ENCODE measurements at places on chromosomes 1 and 21.

DNA sequence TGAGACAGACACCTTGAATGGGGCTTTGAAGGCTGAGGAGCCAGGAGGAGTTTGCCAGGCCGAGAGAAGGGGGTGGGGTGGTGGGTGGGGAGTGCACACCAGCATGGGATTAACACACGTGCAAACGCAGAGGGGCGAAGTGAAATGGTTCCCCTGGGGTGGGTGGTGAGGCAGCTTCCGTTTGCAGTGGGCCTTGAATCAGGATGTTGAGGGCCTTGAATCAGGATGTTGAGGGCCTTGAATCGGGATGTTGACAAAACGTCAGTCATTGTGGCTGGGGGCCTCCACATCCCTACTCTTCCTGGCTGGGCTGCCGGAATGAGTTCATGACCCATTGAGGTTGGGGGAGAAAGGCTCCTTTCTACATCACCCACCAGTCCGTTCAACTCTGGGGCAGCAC is 16.6 kb downstream of the LDLRAP1 start:
- no peaks in the 10 kb centered on the region for H3K27me3 ChIP-seq
- peak overlapping the region; percentile 70 for H3K27ac ChIP-seq
- H3K36me3 ChIP-seq = peaks cover 34% of the 10 kb centered on the region
- H3K4me3 ChIP-seq = no peak overlapping the region
- peaks cover 99% of the 10 kb centered on the region for H3K4me1 ChIP-seq

DNA sequence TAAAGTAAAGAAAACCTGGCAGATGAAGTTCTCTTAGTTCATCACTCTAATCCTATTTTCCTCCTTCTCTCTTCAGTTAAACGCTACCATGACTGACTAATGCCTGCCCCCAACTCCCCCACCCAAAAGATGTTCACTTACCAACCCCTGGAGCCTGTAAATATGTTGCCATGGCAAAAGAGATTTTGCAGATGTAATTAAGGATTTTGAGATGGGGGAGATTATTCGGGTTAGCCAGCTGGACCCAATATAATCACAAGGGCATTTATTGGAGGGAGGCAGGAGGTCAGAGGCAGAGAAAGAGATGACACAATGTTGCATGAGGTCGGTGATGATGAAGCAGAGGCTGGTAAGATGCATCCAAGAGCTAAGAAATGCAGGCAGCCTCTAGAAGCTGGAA is 69.3 kb upstream of the PPP2R5A start:
- no peaks in the 10 kb centered on the region for H3K27me3 ChIP-seq
- no peak for DNase-seq
- H3K4me1 ChIP-seq = no peaks in the 10 kb centered on the region
- H3K36me3 ChIP-seq = no peaks in the 10 kb centered on the region

- no peak overlapping the region for H3K4me3 ChIP-seq
- DNase-seq = no peak
These were observed 29.8 kb upstream of the NCAM2 start for GRCh38 chr21:20968391-20968790.

DNA sequence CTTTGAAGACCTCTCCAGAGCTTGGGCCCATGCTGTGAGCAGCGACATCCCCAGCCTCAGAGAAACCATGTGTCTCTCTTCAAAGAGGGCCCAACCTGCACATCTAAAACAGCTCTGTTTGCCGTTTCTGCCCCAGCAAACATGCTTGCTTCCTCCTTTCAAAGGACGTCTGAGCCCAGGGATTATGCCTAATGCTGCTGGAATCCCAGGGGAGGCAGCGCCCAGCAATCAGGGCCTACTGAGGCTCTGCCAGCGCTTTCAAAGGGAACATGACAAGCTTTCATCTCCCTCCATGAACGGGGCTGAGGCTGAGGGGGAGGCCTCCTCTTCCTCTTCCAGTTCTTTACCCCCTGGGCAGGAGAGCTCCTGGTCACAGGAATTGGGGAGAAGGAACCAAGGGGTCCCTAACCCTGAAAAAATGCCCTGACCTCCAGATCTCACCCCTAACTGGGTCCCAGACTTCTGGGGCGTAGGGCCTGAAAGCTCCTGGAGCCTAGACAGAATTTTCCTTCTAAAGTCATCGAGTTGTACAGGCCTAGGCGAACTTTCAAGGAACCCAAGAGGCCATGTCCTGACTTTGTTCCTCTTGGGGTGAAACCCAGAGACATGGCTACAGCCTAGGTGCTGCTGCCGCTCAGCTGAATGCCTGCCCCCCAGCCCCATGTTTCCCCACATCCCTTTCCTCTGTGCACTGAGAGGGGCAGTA is 13.4 kb upstream of the ASCL5 start:
- DNase-seq = no peak
- no peak overlapping the region for H3K27ac ChIP-seq
- no peaks in the 10 kb centered on the region for H3K4me1 ChIP-seq

DNA sequence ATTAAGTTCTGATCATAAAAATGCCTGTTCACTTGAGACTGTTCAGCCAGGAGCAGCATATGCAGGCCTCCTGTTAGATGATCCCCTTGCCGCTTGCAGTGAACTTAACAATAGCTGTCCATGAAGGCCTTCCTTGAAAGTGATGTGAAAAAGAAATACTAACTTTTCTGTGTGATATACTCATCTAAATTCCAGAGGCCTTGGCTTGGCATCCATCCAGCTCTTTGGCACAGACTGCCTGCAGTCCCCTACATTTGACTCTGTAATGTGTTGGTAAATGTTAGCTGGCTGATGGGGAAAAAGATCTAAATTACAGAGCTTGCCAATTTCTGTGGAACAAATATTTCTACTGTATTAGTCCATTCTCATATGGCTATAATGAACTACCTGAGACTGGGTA is 73.7 kb downstream of the KCNK2 start:
- DNase-seq = no peak
- no peaks in the 10 kb centered on the region for H3K36me3 ChIP-seq
- H3K27ac ChIP-seq = no peak overlapping the region
- H3K4me3 ChIP-seq = no peak overlapping the region

DNA sequence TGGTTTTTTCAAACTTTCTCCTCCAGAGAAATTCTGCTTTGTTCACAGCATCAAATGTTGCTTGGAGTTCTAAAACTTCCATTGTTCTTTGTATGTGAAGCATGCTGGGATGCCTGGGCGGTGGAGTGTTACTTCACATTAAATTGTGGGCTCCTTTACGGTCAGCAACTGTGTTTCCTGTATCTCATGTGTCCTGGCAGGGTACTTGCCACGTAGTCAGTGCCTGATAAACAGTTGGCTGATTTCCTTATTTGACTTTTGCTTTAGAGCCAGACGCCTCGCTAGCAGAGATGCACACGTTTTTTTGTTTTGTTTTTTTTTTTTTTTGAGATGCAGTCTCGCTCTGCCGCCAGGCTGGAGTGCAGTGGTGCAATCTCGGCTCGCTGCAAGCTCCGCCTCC is 96.7 kb downstream of the UCK2 start:
- H3K4me1 ChIP-seq = no peaks in the 10 kb centered on the region
- DNase-seq = no peak
- no peaks in the 10 kb centered on the region for H3K27me3 ChIP-seq

DNA sequence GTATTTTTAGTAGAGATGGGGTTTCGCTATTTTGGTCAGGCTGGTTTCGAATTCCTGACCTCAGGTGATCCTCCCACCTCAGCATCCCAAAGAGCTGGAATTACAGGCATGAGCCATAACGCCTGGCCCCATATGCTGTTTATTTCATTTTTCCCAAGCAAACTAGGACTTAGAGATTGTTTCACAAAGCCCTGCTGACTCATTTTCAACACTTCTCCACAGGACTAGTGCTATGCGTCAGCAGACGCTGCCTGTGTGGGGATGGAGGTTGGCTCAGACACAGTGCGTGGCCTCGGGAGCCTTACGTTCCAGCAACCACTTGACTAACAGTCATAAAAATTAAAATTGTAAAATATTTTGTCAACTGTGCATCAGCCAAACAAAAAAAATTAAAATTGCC is 22.7 kb downstream of the PKNOX1 start:
- no peaks in the 10 kb centered on the region for H3K4me1 ChIP-seq
- no peak for DNase-seq
- no peak overlapping the region for H3K27ac ChIP-seq
- no peaks in the 10 kb centered on the region for H3K27me3 ChIP-seq

GRCh38 chr1:50155541-50155940 is 46.8 kb downstream of the ELAVL4 start:
- H3K27me3 ChIP-seq = no peaks in the 10 kb centered on the region
- H3K36me3 ChIP-seq = no peaks in the 10 kb centered on the region
- no peak for DNase-seq
- no peaks in the 10 kb centered on the region for H3K4me1 ChIP-seq
- H3K4me3 ChIP-seq = no peak overlapping the region
- H3K27ac ChIP-seq = no peak overlapping the region

GRCh38 chr1:224733027-224733911 is 117.2 kb downstream of the CNIH3 start:
- no peaks in the 10 kb centered on the region for H3K36me3 ChIP-seq
- peaks cover 5% of the 10 kb centered on the region for H3K4me1 ChIP-seq
- H3K27me3 ChIP-seq = no peaks in the 10 kb centered on the region
- DNase-seq = no peak

DNA sequence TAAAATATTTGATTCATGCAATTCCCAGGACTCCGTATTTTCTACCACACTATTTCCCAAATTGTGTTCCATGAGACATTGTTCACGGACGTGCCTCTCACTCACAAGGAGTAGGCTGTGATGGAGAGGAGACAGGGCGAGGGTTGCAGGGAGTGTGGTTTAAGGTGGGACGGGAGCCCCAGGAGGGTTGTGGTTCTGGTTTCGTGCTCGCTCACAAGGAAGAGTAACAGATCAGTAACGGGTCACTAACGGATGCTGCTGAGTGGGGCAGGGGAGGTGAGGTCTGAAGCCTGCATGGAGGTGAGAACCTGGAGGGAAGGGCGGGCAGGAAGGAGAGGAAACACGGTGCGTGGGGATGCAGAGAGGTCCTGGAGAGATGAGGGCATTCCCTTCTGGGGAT is 28.8 kb downstream of the TFF3 start:
- DNase-seq = no peak
- no peak overlapping the region for H3K4me3 ChIP-seq
- no peaks in the 10 kb centered on the region for H3K27me3 ChIP-seq
- H3K36me3 ChIP-seq = peaks cover 67% of the 10 kb centered on the region
- H3K4me1 ChIP-seq = no peaks in the 10 kb centered on the region
- no peak overlapping the region for H3K27ac ChIP-seq

- no peak overlapping the region for H3K4me3 ChIP-seq
- H3K4me1 ChIP-seq = peaks cover 5% of the 10 kb centered on the region
- no peak overlapping the region for H3K27ac ChIP-seq
- no peak for DNase-seq
- peaks cover 10% of the 10 kb centered on the region for H3K27me3 ChIP-seq
- no peaks in the 10 kb centered on the region for H3K36me3 ChIP-seq
These were observed 110.2 kb downstream of the NAV1 start for GRCh38 chr1:201648907-201649721.

- peaks cover 32% of the 10 kb centered on the region for H3K4me1 ChIP-seq
- H3K27ac ChIP-seq = no peak overlapping the region
- DNase-seq = peak; percentile 10
- H3K36me3 ChIP-seq = no peaks in the 10 kb centered on the region
These were observed 1.7 kb upstream of the KIF26B start for GRCh38 chr1:245153081-245153551.

DNA sequence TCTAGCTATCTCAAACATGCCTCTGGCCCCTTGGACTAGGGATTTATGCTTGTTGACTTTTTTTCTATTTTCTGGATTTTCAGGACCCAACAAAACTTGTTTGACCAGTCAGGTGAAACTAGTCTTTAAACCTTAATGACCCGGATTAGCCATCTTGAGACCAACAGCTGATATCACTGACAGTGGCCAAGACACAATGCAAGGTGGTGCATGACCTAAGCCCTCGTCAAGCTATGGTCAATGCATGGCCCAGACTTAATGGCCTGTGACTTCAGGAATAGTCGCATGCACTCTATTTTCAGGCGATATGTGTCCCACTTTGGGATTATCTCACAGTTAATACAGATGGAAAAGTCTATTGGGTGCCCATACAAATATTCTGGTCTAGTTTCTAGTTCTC is 190.4 kb downstream of the ZBTB18 start:
- H3K4me3 ChIP-seq = no peak overlapping the region
- no peak for DNase-seq
- H3K27ac ChIP-seq = no peak overlapping the region
- no peaks in the 10 kb centered on the region for H3K27me3 ChIP-seq

DNA sequence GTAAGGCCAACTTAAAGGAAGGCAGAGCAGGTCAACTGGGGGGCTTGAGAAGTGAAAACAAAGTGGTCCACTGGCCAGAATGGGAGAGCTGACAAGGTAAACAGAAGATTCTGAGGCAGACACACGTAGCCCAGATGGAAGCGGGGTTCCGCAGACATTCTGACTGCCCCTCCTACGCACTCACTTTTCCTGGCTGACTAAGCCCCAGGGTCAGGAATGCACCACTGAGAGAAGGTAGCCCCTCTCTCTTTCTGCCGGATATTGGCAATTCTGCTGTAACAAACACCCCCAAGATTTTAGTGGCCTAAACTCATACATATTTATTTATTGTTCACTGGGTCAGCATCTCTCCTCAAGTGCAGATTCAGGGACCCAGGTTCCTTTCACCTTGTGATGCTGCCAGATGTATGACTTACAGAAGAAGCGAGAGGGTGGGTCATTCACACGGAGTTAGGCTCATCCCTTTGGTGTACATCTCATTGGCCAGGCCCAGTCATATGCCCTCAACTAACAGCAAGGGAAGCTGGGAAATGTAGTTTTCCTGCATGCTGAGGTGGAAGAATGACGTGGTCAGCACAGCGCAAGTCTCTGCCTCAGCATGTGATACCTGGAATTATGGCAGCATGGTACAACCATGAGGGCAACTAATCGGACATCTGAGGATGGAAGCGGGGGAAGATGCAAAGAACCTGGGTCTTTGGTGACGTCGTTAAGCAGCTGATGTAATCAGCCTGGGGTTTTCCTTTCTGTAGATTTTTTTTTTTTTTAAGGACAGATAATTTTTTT is 43.4 kb upstream of the MRPS6 start:
- H3K36me3 ChIP-seq = no peaks in the 10 kb centered on the region
- peak; percentile 22 for DNase-seq
- H3K4me3 ChIP-seq = no peak overlapping the region
- H3K27ac ChIP-seq = no peak overlapping the region

DNA sequence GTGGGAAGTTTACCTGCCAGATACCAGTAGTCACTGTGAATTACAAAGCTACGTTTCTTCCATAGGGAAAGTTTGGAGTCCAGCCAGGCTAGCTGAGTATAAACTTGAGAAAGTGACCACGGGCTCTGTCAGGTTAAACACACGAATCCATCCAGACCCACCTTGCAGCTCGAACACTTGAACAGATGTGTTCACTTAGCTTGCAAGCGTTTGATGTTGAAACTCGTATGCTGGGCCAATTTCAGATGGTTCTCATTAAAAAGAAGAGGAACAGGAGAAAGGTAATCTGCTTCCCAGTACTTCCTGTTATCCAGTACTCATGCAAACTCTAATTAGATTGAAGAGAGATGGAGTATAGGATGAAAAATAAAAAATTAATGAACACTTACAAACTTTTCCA is 636.4 kb downstream of the SMYD3 start:
- no peak for DNase-seq
- H3K27me3 ChIP-seq = no peaks in the 10 kb centered on the region
- H3K27ac ChIP-seq = no peak overlapping the region
- H3K4me3 ChIP-seq = no peak overlapping the region

- no peak within 1 kb of the TSS for H3K27ac ChIP-seq
- H3K36me3 ChIP-seq = no peaks in the 10 kb centered on the region
- DNase-seq = no peak
These were observed at the start of gene LHX4 for GRCh38 chr1:180229483-180230415. Gene LHX4 (plus strand): TSS chr1:180230264. CDS start chr1:180230530, 266 bp downstream.

All from effector memory CD4-positive, alpha-beta T cell (primary cell).